AG09319 (cell line): ENCODE measurements at places on chromosomes 2 and 18.
A peak's percentile ranks its signal among the peaks of the same experiment; 100 is the strongest.

- DNase-seq = no peak
These were observed 191.0 kb upstream of the LRP1B start for GRCh38 chr2:142321706-142322280.

- no peak for DNase-seq
These were observed 134.2 kb downstream of the CBLN2 start for GRCh38 chr18:72409903-72410302.

GRCh38 chr2:19673213-19673791 is 228.5 kb downstream of the TTC32 start:
- no peak for DNase-seq

DNA sequence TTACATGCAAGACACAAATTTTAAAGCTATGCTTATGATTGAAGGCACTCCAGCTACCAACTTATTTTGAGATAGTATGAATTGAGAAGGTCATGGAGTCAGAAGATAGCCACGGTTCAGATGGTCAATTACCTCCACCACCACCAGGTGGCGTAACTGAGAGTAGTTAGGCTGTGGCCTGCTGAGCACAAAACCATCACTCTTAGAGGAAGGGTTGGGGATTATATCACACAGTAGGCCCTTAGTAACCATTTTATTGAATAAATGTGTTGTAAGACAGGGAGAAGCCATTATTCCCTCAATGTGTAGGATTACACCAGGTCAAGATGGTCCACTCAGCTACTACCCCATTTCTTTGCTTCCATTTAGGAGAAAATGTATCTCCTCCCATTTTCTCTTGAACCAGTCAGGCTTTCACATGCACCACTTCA is 18.8 kb downstream of the KLHL41 start:
- peak; percentile 8 for DNase-seq

DNA sequence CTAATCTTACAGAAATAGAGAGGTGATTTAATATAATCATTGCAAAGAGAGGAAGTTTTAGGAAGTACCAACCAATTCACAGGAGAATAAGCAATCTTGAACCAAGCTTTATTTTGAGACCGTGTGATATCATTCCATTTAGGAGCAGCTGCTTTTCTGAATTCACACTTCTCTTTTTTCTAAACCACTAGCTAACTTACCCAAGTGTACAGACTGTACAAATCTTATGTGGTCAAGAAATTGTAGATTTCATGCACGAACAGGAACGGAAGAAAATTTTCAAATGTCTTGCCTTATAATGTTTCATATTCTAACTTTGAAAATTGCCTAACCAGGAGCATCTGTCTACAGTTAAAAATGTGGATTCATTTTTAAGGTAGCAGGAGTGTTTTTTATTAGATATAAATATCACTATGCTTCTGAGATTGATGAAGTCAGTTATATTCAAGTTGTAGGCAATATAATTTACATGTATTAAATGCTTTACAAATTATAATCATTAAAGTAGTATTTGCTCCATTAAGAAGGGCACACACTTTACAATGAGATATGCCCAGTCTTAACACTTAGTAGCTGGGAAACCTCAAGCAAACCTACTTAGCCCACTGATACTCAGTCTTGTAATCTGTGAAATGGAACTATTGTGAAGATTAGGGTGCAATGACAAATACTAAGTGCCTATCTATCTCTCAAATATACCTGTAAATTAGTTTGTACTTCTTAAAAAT is 302.2 kb upstream of the STON1 start:
- no peak for DNase-seq

- no peak for DNase-seq
These were observed 19.9 kb upstream of the CXXC1 start for GRCh38 chr18:50307400-50307737.

DNA sequence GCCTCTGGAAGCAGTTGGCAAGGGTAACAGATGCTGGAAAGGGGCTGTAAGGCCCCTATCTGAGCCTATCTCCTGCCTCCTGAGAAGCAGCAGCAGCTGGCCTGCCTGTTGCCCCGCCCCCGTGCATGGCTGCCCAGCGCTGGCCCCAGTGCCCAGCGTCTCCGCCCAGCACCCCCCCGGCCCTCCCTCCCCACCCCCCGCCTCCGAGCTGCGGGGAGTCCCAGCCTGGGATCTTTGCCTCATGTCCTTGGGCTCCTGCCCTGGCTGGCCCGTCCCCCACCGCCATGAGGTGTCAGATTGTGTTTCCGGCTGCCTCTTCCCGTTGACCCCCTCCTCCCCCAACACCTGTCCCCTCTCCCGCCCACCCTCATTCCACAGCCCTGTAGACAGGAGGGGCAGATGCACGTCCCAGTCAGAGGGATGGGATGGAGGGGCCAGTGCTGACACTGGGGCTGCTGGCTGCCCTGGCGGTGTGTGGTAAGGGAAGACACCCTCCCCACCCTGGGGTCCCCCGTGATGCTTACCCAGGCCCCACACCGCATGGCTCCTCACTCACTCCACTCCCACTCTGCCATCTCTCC is at the start of gene CHRND:
Gene CHRND (plus strand): TSS at position 370 of the 581 bp plus-strand sequence. CDS start 56 bp downstream, at position 426.
- DNase-seq = no peak

GRCh38 chr2:122737429-122738077 is 982.1 kb downstream of the TSN start:
- DNase-seq = no peak

- no peak for DNase-seq
These were observed 643.6 kb upstream of the FAM98A start for GRCh38 chr2:34242763-34243123.
